ENCODE measurements at places on chromosomes 5 and 9. TPM values are rescaled to one million over a fixed set of nuclear protein-coding genes. Genes with fewer than 3 reads are reported as not detected.

Gene BTF3
- total RNA-seq = 480 TPM

Gene CAMK4
- 0.44 TPM for total RNA-seq

Gene THG1L
- total RNA-seq = 11.3 TPM

Gene SDHA
- total RNA-seq = 76.5 TPM

Gene SARDH
- 1.4 TPM for total RNA-seq

Gene ST8SIA4
- total RNA-seq = 7.7 TPM

Measured in omental fat pad (tissue), 4 donors.